ENCODE measurements at places on chromosomes 1 and 21.

- no peak for DNase-seq
Measured at GRCh38 chr1:184535191-184535970, 148.6 kb downstream of the C1orf21 start.

DNA sequence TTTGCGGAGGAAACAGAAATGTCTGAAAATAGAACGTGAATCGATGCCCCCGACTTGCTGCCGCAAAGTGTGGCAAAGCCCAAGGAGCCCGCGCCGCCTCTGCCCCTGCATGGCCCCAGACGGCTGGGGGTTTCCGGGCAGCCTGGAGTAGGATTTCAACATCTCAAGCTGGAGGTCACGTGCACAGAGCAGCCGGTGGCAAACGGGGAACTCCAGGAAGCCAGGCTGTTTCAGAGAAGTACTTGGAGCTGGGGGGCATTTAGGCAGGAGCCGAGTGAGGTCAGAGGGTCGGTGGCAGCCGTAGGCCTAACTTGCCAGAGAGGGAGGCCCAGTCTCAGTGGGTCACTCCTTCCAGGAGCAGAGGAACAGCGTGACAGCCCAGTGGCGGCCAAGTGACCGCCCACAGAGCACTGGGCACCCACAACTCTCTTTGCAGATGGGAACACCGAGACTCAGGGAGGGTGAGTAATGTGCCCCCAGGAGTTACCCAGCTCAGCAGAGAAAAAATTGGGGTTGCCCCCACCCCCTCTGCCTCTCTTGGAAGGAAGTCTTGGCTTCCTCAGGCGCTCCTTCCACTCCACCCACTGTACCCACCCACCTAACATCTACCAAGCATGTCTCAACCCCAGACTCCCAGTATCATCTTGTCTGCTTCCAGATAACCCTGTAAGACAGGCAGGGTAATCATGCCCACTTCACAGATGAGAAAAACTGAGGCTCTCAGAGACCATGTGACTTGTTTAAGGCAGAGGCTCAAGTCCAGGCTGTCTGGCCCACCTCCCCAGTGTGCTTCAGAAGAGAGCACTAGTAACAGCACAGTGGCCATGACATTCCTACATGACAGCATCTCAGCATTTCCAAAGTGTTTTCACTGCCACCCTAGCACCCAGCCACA is 179.4 kb downstream of the HIVEP3 start:
- DNase-seq = no peak

- DNase-seq = no peak
Measured at GRCh38 chr21:41065539-41065938, 102.4 kb upstream of the BACE2 start.

- DNase-seq = no peak
Measured at GRCh38 chr1:57158604-57158998, 192.8 kb upstream of the C8B start.

DNA sequence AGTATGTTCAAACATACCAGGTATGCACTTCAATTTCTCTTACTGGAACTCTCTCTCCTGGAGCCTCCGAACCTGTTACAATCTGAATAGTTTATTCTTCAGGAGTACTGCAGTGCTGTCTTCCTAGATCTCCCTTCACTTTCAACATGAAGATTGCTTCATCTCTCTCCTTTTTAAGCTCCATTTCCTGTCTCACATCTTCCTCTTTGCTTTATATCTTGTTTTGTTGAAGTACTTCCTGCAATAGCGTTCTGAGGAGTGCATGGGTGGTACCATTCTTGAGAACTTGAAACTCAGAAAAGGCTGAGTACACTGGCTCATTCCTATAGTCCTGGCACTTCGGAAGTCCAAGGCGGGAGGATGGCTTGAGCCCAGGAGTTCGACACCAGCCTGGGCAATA is 15.7 kb upstream of the C1orf146 start:
- no peak for DNase-seq

GRCh38 chr1:64482720-64483119 is 12.8 kb downstream of the CACHD1 start:
- no peak for DNase-seq

- peak; percentile 4 for DNase-seq
Measured at GRCh38 chr21:44999972-45000636, 60.3 kb downstream of the SLX9 start.

DNA sequence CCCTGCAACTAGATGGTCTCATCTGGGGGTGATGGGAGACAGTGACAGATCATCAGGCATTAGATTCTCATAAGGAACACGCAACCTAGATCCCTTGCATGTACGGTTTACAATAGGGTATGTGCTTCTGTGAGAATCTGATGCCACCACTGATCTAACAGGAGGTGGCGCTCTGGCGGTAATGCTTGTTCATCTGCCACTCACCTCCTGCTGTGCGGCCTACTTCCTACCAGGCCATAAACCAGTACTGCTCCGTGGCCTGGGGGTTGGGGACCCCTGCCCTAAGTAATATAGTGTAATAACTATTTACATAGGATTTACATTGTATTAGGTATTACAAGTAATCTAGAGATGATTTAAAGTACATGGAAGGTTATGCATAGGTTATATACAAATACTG is 134.9 kb downstream of the CLEC20A start:
- no peak for DNase-seq

DNA sequence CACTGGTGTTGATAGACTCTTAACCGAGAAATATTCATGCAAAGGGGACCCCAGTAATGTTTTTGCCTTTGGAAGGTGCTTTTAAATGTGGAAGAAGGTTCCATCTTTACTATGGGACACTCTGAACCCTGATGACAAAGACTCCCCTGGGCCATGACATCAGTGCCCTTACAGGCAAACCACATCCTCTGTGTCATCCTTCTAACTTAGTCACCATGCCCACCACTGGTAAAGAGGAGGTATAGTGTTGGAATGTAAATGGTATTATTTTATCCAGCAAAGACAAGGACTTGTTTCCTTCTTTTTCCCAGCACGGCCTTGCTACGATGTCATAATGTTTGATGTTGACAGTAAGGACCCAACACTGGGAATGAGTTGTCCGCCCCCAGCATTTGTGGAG is 12.6 kb downstream of the METTL13 start:
- no peak for DNase-seq

GRCh38 chr1:187951817-187952216 is 1123.1 kb downstream of the PLA2G4A start:
- DNase-seq = no peak

GRCh38 chr1:109094377-109094803 is 3.8 kb downstream of the TMEM167B start:
- DNase-seq = no peak

- DNase-seq = no peak
Measured at GRCh38 chr1:89271341-89272015, 1.2 kb downstream of the GBP5 start.

GRCh38 chr1:155075535-155075934 is 3.1 kb upstream of the EFNA3 start:
- no peak for DNase-seq

- DNase-seq = no peak
Measured at GRCh38 chr1:207316141-207316540, 5.3 kb upstream of the CD55 start.

GRCh38 chr1:34412598-34413370 is 236.1 kb downstream of the C1orf94 start:
- no peak for DNase-seq

GRCh38 chr1:62539028-62539447 is 58.3 kb upstream of the ANGPTL3 start:
- DNase-seq = no peak

GRCh38 chr1:225877580-225877979 is 4.6 kb downstream of the TMEM63A start:
- peak; percentile 82 for DNase-seq

GRCh38 chr1:99331083-99331482 is 66.8 kb downstream of the PLPPR4 start:
- no peak for DNase-seq

GRCh38 chr1:118863688-118864087 is 124.5 kb downstream of the TBX15 start:
- no peak for DNase-seq

DNA sequence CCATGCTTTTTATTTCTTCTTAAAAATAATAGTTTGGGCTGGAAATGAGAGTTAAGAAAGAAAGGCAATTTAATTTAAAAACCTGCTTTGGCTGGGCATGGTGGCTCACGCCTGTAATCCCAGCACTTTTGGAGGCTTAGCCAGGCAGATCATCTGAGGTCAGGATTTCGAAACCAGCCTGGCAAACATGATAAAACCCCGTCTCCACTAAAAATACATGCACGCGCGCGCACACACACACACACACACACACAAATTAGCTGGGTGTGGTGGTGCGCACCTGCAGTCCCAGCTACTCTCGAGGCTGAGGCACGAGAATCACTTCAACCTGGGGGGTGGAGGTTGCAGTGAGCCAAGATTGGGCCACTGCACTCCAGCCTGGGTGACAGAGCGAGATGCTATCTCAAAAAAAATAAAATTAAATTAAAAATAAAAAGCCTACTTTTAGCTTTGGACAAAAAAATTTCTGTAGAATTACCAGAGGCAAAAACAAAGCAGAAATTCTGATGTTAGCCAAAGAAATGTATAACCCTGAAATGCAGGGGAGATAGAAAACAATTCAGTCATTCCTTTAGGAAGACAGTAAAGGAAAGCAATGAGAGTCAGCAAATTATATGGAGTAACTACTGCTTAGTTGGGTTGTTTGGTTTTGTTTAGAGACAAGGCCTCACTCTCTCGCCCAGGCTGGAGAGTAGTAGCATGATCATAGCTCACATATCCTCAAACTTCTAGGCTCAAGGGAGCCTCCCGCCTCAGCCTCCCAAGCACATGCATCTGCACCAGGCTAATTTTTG is 15.7 kb upstream of the IPP start:
- DNase-seq = no peak

GRCh38 chr1:210605099-210605498 is 276.4 kb downstream of the HHAT start:
- DNase-seq = no peak

DNA sequence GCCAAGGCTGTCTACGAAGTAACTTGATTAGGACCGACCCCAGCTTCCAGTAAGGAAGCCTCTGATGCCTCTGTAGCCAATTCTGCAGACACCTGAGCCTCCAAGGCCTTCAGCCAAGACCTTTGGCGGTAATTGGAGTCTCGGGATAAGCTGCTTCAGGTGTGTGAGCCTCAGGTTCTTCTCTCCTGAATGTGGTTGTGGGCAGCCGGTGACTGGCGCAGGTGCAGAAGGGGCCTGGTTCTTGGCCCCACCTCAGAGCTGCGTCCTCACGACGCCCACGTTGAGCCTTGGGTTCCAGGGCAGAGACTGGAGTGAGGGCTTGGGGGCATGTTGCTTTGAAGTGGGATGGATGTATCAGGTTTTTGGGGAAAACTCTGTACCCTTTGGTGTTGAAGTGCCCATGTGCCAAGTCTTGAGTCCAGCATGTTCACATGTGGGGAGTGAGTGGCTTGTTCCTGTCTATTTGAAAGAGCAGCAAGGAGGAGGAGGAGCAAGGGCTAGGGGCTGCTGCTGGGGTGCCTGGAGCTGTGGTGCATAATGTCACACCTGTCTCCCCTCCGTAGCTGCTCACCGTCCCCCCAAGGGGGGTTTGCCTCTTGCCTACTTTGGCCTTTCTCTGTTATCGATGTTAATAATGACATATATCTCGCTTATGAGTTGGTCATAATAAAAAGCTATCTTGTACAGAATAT is 1.4 kb downstream of the PSEN2 start:
- no peak for DNase-seq

- DNase-seq = no peak
Measured at GRCh38 chr1:168977618-168978017, 128.9 kb upstream of the ATP1B1 start.

DNA sequence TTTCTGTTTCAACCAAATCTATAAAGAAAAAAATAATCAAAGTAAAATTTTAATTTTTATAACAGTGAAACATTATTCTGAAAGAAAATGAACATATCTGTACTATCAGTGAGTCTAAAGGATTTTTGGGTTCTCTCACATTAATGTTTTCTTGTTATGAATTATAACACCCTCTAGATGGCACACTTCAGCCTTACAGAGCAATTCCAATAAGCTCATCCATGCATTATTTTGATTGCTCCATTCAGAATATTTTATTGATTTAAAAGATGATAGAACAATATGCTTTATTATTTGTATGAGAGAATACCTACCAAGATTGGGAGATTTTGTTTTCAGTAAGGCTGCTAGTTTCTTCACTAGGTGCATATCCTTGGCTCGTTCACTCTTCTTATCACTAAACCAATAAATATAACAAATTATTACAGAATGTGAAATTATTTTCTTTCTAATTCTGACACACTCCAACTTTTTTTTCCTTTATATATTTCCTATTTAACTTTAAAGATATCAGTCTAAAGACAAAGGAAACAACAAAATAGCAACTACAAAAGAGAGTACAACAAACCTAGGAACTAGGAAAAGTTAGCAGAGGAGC is 82.4 kb downstream of the RAB3GAP2 start:
- DNase-seq = no peak

- DNase-seq = no peak
Measured at GRCh38 chr1:151641229-151641628, 29.4 kb downstream of the SNX27 start.

- DNase-seq = no peak
Measured at GRCh38 chr1:170445096-170445495, 86.9 kb upstream of the GORAB start.

DNA sequence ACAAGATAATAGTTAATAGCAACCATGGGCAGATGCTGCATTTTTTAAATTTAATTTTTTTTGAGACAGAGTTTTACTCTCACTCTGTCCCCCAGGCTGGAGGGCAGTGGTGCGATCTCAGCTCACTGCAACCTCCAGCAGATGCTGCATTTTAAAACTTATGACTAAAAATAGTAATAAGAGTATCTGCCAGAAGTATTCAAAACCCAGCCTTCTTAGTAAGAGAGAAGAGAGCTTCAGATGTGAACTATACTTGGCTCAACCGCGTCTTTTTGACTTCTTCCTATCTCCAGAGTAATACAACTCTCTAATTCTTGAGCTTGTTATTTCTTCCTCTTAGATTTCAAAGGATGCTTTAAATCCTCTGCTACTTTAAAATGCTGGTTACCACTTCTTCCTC is 4.6 kb downstream of the RPS27 start:
- no peak for DNase-seq

DNA sequence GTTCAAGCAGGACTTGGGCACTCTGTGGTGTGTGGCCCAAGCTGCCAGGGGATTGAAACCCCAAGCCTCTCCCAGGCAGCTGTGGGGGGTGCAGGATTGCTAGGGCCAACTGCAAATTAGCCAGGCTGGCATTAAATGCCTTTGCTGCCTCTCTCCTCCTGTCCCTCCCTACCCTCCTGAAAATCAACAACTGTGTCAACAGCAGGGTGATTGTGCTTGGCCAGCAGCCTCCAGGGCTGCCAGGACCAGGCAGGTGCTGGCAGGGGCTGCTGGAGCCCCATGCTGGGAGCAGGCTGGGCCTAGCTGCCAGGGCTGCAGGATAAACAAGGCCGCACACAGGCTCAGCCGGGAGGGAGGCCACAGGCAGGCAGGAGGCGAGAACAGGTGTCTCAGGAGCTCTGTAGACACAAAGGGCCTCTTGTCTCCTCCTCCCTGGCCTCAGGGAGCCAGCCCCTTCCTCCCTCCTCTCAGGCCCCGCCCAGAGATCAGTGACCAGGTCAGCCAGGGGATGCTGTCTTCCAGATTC is 11.4 kb downstream of the SOX13 start:
- no peak for DNase-seq

- no peak for DNase-seq
Measured at GRCh38 chr1:90198616-90199332, 203.9 kb downstream of the ZNF326 start.

- DNase-seq = peak; percentile 45
Measured at GRCh38 chr1:159141584-159142390, 29.6 kb upstream of the CADM3 start.
